Pancreas (tissue), 10 donors: ENCODE measurements at places on chromosomes 4 and X. TPM values are rescaled to one million over a fixed set of nuclear protein-coding genes. Genes with fewer than 3 reads are reported as not detected.

DNA sequence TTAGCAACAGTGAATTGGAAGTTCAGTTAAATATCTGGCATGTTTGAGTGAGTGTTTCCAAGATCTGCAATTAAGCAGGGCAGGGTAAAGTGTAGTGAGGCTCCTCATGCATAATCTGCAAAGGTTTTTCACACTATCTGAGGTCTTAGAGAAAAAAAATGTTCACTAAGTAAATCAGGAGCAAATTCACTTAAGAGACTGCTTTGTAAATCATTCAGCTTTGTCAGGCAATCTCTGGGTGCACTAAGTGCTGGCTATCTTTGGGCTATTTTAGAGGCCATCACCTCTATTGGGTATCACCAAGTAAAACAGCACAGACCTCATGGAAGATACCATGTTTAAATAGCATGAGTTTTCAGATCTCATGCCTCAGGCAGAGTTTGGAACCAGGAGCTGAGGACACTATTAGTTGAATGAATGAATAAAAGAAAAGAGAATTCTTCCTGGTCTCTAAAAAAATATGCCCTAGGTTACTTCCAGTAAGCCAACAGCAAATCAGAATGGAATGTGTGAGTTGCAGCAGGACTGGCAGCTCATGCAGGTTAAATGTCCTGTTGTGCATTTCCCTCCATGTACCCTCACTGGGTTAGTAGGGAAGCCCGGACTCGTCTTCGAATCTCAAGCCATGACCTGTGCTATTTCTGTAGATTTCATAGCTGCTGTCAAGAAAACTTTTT lies 195.3 kb downstream of the KCNIP4 start:
- no peaks in the 10 kb centered on the region for H3K4me1 ChIP-seq
- no peak overlapping the region for H3K4me3 ChIP-seq
- no peak overlapping the region for H3K27ac ChIP-seq
- H3K27me3 ChIP-seq: no peaks in the 10 kb centered on the region

GRCh38 chr4:154691229-154691628 lies 52.6 kb upstream of the LRAT start:
- H3K27me3 ChIP-seq: no peaks in the 10 kb centered on the region
- DNase-seq: no peak
- H3K36me3 ChIP-seq: no peaks in the 10 kb centered on the region
- no peak overlapping the region for H3K27ac ChIP-seq
- H3K4me1 ChIP-seq: no peaks in the 10 kb centered on the region
- no peak overlapping the region for H3K4me3 ChIP-seq

- no peak overlapping the region for H3K27ac ChIP-seq
- no peak overlapping the region for H3K4me3 ChIP-seq
- DNase-seq: no peak
- H3K36me3 ChIP-seq: no peaks in the 10 kb centered on the region
- H3K27me3 ChIP-seq: no peaks in the 10 kb centered on the region
Measured at GRCh38 chr4:99378876-99379275, 26.3 kb upstream of the ADH1C start.

Gene SCRG1
- total RNA-seq: not detected

Gene TCEAL5
- total RNA-seq: 0.23 TPM

Gene C4orf50
- total RNA-seq: 0.09 TPM

Gene CPXCR1
- total RNA-seq: not detected

GRCh38 chrX:35829501-35829900 lies 31.4 kb downstream of the MAGEB16 start:
- H3K4me1 ChIP-seq: no peaks in the 10 kb centered on the region
- no peak overlapping the region for H3K27ac ChIP-seq
- no peaks in the 10 kb centered on the region for H3K36me3 ChIP-seq
- H3K4me3 ChIP-seq: no peak overlapping the region

Gene IL13RA1
- total RNA-seq: 24.9 TPM

Gene XPNPEP2
- 1.0 TPM for total RNA-seq
